Panc1 (cell line): ENCODE measurements at places on chromosomes 11 and 22. TPM values are rescaled to one million over a fixed set of nuclear protein-coding genes. Genes with fewer than 3 reads are reported as not detected.

GRCh38 chr11:10641177-10641911, 52.2 kb downstream of the IRAG1 start:
- DNase-seq, result no peak

- no peak for DNase-seq
Measured at GRCh38 chr11:73239111-73239521, 21.0 kb downstream of the P2RY2 start.

The SAA1 gene
- total RNA-seq, result 7.9 TPM

GRCh38 chr11:27305751-27306150, 57.3 kb downstream of the CCDC34 start:
- no peak for DNase-seq

The TNNI2 gene
- total RNA-seq, result 0.46 TPM

The COA4 gene
- 155 TPM for total RNA-seq

- no peak for DNase-seq
Measured at GRCh38 chr11:15073361-15074205, at the start of gene CALCB. Gene CALCB (plus strand): TSS chr11:15073593. CDS start chr11:15074719, 1,126 bp downstream.

- DNase-seq, result no peak
Measured at GRCh38 chr11:70076461-70076931, 1.6 kb upstream of the ANO1 start.

DNA sequence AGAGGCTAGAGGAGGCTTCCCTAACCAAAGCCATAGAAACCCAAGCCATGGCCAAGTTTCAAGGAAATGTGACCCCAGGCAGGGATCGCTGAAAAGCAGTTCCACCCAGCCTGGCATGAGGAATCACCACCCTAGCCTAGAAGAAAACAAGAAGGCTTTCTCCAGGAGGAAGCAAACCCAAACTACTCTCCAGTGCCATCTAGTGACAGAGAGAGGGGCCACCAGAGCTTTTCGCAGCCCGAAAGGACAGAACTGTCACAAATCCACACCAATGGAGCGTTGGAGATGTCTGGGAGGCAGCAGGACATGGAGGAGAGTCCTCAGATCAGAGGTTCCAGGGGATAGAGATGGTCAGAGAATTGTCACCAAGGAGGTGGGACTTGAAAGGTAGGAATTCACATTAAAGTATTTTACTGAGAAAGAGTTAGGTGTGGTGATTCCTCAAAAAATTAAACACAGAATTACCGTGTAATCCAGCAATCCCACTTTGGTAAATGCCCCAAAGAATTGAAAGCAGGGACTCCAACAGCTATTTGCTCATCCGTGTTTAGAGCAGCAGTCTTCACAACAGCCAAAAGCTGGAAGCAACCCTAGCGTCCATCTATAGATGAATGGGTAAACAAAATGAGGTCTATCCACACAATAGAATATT, 67.3 kb upstream of the NUP50 start:
- DNase-seq, result peak; percentile 61
